T-helper 1 cell (primary cell): ENCODE measurements at places on chromosomes 5 and 9.

DNA sequence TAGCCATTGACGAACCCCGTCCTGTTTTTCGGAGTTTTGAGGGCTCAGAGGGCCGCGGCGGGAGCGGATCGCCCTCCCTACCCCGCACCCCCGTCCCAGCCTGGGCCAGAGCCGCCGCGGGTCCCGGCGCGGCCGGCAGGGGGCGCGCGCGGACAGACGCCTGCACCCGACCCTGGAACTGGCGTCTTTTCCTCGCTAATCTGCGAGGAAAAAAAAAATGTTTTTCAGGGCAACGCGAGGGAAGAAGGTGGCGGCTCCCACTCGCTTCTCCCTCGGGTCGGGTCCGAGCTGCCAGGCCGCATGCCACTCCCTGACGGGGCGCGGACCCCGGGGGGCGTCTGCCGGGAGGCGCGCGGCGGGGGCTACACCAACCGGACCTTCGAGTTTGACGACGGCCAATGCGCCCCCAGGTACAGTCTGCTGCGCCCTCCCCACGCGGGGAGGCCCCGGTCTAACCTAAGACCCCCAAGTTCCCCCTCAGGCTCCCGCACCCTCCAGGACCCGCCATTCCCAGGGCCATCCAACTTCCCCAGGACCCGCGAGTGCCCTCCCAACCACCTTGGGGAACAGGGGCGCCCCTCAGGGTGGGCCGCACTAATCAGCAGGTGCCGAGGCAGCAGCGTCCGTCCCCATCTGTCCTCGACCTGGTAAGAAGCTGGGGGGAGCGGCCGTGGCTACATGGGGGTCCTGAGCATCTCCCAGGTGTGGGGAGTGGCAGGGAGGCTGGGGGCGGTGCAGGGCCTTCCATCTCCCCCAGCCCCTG lies at the start of gene KCNT1:
Gene KCNT1, plus strand, starts transcription at position 227 of the 763 bp plus-strand sequence. Its CDS starts 74 bp downstream, at position 301.
- DNase-seq: peak; percentile 44

DNA sequence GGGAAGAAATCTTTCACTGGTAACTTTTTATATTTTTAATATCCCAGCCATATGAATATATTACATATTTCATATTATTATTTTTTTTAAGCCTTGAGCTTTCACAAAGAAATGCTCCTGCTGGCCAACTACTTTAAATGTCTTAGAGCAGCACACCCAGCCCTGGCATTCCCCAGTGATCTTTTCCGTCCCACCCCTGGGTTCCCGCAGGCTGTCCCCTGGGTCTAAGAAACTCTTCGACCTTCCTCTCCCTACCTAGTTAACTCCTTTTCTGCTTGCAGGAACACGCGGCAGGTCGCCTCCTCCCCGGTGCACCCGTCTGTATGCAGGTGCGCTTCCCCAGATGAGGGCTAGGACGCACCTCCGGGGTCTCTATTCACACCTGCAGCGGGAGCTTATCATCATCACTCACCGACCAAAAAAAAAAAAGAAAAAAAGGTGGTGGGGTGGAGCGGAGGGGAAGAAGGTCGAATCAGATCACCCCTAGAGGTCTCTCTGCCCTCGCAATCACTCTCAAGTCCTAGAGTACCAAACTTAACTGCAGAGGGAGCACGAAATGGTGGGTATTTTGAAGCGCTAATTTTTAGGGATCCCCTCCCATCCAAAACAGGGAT lies 696 bp downstream of the ZFP62 start:
- peak; percentile 46 for DNase-seq

GRCh38 chr9:81879501-81879916 lies 48.7 kb upstream of the SPATA31D4 start:
- DNase-seq: no peak

DNA sequence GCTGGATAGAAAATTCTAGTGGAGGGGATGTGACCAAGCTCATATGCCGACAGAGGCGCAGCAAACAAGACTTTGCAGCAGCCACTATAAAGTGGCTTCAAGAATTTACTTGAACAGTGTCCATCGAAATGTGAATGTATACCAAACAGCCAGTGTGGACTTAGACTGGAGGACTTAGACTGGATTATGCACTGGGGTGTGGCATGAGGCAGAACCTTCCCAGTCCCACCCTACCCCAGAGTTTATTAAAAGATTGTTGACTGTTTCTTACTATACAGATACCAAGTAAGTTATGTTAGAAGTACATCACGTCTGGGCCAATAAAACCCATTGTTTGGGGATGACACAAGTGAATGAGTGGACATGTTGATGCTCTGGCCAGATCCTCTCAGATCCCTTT lies 561.3 kb upstream of the KLF4 start:
- no peak for DNase-seq

DNA sequence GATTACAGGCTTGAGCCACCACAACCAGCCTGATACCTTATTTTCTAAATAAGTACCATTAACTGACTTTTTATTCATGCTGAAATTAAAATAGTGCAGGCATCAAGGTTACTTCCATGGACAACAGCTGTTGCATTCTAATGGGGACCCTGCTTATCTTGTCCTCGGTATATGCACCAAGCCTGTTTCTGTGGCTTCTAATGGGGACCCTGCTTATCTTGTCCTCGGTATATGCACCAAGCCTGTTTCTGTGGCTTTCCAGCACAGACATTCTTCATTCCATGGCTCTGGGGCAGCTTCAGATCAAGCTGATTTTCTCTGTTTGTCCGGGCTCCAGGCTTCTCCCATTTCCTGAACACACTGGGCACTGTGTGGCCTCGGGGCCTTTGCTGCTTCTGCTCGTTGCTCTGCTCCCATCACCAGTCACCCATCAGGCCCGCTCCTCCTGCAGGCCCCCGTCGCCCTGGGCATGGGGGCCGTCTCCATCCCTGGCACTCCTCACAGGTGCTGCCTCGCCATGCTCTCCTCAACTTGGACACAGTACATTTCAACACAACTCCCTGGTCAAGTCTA lies 30.7 kb downstream of the ZNF354A start:
- no peak for DNase-seq

- DNase-seq: no peak
Measured at GRCh38 chr5:67246108-67246507, 49.5 kb upstream of the CD180 start.

DNA sequence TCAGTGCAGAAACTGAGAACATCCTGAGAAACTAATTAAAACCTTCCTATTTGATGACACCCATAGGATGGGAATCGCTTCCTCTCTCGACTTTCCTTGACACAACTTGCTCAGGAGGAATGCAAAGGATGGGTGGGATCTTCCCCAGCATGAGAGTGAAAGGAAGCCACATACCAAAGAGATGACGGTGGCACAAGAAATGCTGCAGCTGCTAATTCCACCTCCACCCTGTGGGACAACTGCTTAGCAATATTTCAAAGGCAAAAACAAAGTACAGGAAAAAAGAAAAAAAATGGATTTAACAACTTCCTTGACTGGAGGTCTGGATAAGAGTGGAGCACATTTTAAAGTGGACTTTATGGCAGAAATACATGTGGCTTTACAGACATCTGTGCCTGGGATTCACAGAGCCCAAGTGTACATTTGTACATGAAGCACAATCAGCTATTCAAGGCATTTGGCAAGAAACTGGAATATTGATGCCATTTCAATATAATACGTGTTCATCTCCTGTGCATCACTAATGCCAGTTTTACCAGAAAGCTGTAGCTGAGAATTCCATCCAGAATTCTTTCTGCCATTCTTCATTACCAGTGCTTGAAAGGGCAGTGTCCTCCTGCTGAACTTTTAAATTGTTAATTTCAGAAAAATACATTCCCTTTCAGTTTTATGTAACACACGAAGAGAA lies 359.2 kb upstream of the ACTBL2 start:
- DNase-seq: no peak

- no peak for DNase-seq
Measured at GRCh38 chr9:21535396-21535795, 53.3 kb upstream of the IFNE start.

GRCh38 chr5:142186857-142187594 lies 78.4 kb downstream of the NDFIP1 start:
- DNase-seq: no peak

DNA sequence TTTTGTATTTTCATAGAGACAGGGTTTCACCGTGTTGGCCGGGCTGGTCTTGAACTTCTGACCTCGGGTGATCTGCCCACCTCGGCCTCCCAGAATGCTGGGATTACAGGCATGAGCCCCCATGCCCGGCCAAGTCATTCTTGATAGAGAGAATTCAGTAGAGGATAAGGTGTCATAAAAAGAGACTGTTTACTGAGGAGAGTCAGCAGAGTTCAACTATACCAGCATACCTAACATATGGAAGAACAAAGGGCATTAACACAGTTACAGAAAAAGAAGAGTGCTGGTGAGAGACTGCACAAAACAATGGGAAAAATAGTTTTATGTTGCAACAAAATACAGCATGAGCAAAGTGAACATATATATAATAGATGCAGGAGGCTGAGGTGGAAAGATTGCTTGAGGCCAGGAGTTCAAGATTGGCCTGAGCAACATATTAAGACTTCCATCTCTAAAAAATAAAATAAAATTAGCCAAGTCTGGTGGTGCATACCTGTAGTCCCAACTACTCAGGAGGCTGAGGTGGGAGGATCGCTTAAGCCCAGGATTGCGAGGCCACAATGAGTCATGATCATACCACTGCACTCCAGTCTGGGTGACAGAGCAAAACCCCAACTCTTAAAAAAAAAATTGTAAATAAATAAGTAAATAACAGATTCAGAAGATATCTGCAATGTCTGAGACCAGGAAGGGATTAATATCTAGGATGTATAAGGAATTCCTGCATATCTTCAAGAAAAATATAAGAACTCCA lies 19.5 kb downstream of the B4GALT1 start:
- DNase-seq: no peak

- DNase-seq: no peak
Measured at GRCh38 chr5:22088517-22088916, 764.6 kb downstream of the CDH12 start.

DNA sequence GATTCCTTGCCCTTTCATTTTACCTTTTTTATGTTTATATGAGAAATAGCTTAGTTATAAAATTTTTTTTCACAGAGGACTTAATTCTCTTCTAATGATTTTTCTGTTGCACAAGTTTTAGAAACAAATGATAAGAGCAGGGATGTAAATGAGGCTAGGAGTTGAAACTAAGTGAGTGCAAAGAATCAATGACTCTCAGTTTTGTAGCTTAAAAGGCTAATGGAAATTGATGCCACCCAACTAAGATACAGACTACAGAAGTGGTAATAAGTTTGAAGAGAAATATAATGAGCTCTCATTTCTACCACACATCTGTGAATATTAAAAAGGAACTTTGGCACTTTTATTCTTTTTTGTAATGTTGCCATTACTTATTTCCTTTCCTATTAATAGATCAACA lies 105.1 kb downstream of the LURAP1L start:
- DNase-seq: no peak

DNA sequence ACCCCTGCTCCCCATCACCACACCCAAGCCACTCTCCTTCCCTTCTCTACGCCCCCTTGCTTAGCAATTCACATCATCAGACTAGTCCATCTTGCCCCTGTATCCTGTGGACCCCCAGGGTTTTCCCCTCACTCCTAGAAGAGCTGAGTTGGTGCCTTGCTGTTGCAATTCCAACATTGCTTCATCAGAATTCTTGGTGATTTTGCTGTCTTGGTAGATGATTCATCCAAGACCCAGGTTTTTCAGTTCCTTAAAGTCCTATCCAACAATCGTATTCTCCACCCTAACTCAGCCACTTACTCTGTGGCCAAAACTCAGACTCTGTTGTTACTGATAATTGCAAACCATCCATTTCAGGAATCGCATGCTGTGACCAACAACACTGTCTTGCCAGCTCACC lies 21.4 kb upstream of the CCNJL start:
- DNase-seq: no peak

DNA sequence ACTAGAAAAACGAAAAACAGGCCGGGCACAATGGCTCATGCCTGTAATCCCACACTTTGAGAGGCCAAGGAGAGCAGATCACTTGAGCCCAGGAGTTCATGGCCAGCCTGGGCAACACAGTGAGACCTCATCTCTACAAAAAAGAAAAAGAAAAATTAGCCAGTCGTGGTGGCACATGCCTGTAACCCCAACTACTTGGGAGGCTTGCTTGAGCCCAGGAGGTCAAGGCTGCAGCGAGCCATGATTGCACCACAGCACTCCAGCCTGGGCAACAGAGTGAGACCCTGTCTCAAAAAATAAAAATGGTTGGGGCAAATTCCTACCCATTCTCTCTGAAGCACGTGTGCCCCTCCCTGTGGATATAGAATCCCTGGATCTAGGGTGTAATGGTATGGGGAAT lies 8.4 kb upstream of the CFAP157 start:
- DNase-seq: no peak

- no peak for DNase-seq
Measured at GRCh38 chr5:87311405-87312279, 44.0 kb downstream of the RASA1 start.

DNA sequence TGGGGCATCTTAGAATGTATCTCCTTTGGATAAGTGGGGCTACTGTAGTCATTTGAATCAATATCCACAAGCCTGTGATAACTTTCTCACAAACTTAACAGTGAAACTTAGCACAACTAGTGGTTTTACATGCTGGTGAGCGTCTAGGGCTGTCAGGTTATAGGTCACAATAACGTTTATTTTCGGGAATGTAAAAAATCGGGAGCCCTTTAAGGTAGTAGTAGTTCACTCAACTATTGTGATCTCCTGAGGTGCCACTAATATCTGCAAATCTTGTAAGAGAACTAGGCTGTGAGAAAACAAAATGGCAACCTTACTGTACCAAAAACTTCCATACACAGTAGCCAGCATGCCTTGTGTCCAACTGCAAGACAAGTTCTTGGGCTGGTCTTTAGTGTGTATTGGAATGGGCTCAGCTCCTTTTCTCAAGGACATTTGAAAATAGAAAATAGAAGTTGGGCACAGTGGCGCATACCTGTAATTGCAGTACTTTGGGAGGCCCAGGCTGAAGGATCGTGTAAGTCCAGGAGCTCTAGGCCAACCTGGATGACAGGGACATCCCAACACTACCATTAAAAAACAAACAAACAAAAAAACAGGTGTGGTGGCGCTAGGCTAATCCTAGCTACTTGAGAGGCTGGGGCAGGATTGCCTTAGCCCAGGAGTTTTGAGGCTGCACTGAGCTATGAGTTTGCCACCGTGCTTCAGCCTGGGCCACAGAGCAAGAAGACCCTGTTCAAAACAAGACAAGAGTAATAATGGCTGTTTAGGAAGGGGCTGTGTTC lies 5.2 kb upstream of the PKN3 start:
- DNase-seq: no peak

DNA sequence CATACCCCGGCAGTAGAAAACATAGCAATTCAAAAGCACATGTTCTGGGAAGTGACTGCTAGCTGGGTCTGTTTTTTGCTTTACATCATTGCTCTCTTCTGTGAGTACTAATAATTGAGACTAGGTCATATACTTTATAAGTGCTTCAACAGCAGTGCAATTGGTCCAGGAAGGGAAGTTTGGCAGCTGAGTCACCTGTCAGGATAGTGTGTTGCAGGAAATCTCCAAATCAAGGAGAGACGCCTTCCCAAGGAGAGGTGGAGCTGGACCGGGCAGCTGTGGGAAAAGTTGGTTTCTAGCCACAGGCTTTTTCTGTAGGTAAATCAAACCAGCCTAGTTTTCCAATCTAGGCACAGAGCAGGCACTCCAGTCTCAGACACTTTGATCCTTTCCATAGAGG lies 330.1 kb downstream of the ENC1 start:
- DNase-seq: no peak

- no peak for DNase-seq
Measured at GRCh38 chr9:6827439-6828145, 69.8 kb downstream of the KDM4C start.

- DNase-seq: no peak
Measured at GRCh38 chr9:122179690-122180074, 20.0 kb downstream of the MORN5 start.
